ENCODE measurements at places on chromosomes 4 and X. TPM values are rescaled to one million over a fixed set of nuclear protein-coding genes. Genes with fewer than 3 reads are reported as not detected.

PF4V1 gene
- total RNA-seq: not detected

SHOX gene
- not detected for total RNA-seq

LONRF3 gene
- total RNA-seq: 0.33 TPM

RAB41 gene
- not detected for total RNA-seq

SLC10A3 gene
- total RNA-seq: 15.2 TPM

XK gene
- 0.17 TPM for total RNA-seq

PLK4 gene
- total RNA-seq: 1.3 TPM

MAB21L2 gene
- total RNA-seq: not detected

RNF150 gene
- 0.51 TPM for total RNA-seq

GAB1 gene
- total RNA-seq: 10.6 TPM

GUCY1B1 gene
- 39.3 TPM for total RNA-seq

FAM47E gene
- total RNA-seq: 1.0 TPM

GPRIN3 gene
- total RNA-seq: under 0.01 TPM

IL13RA1 gene
- total RNA-seq: 67.4 TPM

NWD2 gene
- not detected for total RNA-seq

CYTL1 gene
- 0.17 TPM for total RNA-seq

DRP2 gene
- 0.50 TPM for total RNA-seq

MAGEC3 gene
- not detected for total RNA-seq

UGT2B10 gene
- total RNA-seq: not detected

UGT2A1 gene
- total RNA-seq: not detected

CRMP1 gene
- total RNA-seq: 0.33 TPM

CYBB gene
- under 0.01 TPM for total RNA-seq

FRMPD3 gene
- under 0.01 TPM for total RNA-seq

MAGIX gene
- total RNA-seq: 1.7 TPM

TMPRSS11D gene
- not detected for total RNA-seq

LIMCH1 gene
- total RNA-seq: 2.8 TPM

FGG gene
- not detected for total RNA-seq

NAP1L3 gene
- total RNA-seq: 1.3 TPM

AMBN gene
- total RNA-seq: not detected

PDZD4 gene
- total RNA-seq: 0.26 TPM

NAA11 gene
- total RNA-seq: not detected

JAKMIP1 gene
- total RNA-seq: not detected
